CD4-positive, alpha-beta T cell treated with Interleukin-6 for 4 hours (primary cell): ENCODE measurements at places on chromosomes 7 and 10.
A peak's percentile ranks its signal among the peaks of the same experiment; 100 is the strongest.

DNA sequence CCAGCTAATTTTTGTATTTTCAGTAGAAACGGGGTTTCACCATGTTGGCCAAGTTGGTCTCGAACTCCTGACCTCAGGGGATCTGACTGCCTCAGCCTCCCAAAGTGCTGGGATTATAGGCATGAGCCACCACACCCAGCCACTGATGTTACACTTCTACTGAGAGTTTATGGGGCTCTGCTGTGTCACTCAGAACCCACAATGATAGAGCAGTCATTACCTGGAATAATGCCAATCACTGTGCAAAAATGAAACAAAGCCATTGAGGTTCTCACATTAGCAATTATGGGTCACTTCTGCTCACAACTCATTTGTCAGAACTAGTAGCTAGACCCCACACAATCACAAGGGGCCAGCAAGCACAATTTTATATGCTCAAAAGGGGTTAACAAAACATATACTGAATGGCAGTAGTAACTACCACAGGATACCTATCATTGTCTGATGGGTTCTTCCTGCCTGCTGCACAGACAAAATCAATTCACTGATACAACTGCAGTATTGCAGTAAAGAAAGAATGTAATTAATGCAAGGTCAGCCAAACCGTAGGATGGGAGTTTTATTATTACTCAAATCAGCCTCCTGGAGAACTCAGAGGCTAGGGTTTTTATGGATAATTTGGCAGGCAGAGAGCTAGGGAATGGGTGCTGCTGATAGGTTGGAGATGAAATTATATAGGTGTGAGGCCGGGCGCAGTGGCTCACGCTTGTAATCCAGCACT, 72.1 kb upstream of the TRIM24 start:
- DNase-seq, result no peak

DNA sequence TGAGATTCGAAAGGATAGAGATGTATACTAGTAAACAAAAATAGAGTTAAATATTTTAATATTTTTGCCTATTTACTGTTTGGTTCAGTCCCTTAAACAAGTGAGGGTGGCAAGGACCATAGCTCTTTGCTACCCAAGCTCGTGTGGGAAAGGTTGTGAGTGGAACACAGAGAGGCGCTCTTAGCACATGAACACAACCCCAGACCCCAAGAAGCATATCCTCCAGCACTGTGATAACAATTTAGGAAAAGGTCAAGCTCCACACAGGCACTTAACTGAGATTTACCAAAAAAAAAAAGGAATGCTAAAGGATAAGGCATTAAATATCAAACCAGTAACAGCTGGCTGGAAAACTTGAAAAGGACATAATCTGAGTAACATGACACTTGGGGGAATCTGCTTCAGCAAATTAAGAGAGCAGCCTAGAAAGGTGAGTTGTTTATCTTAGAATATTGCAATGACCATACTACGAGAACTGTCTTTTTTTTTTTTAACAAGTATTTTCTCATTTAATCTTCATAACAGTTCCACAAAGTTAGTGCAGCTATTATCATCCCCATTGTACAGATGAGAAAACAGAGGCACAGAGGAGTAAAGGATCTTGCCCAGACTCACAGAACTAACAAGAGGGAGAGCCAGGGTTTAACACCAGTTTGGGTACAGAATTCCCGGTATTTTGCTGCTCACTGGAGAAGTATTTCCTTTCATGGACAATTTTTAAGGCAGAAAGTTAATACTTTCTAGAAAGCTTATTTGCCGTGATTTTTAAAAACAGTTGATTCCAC, 303.5 kb upstream of the AOAH start:
- DNase-seq, result no peak

DNA sequence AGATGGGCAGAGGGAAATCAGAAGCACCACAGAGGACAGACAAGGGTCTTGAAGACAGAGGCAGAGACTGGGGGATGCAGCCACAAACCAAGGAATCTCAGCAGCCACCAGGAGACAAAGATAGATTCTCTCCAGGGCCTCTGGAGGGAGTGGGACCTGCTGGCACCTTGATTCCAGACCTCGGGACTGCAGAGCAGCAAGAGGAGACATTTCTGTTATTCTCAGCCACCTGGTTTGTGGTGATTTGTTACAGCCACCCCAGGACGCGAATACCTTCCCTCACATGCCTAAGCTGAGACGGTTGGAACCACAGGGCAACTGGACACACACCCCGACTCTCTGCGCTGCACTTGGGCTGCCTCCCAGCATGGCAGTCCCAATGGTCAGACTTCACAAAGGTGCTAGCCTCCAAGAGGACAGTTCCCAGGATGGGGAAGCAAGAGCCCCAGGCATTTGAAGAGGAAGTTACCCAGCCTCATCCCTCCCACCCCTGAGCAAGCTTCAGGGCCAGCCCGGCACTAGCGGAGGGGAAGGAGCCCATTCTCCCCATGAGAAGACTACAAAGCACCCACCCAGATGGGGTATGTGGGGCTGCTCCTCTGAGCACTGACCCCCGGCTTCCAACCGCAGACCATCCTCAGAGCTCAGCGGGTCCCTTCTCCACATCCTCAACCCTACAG, 104.6 kb upstream of the INSIG1 start:
- no peak for DNase-seq

- peak; percentile 50 for DNase-seq
Measured at GRCh38 chr7:140478246-140479061, 851 bp downstream of the MKRN1 start.

DNA sequence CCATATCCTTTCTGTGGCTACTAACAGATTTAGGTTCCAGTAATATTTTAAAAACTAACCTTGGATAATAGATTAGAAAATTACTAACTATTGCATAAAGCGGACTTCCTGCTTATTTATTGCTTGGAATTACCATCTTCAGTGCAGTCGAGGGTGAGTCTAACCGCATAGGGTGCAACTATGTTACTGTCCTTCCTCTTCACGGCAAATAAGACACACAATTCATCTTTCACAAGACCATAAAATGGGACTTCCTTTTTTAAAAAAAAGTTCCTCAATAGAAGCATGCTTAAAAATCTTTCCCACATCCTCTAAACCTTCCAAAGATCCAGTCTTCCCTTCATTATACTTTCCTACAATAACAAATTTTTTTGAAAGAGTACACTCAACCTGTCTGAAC, 2.1 kb downstream of the SLC25A40 start:
- DNase-seq, result no peak

DNA sequence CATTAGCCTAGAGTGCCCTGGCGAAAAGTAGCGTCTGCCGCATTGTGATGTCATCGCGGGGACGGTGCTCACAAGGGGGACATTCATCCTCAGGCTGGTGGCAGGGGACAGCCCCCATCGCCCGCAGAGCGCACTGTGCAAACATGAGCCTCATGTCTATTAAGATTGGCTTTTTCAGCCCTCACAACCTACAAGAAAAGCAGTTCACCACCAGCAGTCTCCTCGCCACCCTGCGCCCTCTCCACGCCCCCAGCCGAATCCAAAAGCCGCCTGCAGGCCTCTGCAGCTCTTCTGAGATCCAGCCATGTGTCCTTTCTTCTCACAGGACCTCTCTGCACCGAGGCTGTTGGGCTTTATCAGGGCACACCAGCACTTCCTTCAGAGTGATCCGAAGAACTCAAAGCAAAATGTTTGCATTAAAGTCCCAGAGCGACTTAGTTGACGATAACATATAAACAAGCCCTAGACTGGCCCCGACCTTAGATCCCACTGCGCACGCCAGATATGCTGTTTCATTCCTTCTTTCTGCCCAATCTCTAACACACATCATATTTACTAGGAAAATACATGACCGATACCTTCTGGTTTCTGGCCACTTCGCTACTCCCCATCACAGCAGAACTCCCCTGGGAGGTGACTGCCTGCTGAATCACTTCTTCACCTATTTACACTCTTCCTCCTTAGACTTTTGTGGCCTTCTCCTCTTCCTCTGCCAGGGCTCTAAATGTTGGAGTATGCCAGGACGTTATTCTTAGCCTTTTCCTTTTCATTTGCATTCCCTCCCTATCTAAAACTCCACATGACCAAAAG, 206.0 kb upstream of the SH2B2 start:
- no peak for DNase-seq

DNA sequence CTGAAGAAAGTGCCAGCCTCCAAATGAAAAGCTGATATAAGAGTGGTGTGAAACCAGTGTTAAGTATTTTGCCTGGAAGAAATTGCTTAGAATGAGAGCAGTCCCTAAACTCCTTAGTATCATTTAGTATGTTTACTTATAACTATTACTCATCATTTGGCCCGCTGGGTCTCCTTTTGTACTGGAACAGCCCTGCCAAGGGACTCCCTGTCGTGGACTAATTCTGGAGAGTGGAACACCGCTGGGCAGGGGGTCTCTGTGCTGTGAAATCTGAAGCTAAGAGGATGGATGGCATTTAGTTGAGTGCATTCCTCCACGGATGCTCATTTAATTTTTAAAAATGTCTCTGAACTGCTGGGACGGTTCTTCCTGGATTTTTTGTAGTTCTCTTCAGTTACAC, 889.9 kb upstream of the C7orf33 start:
- no peak for DNase-seq

GRCh38 chr7:27048438-27048837, 47.4 kb downstream of the HOXA1 start:
- no peak for DNase-seq

GRCh38 chr7:44709945-44710596, 38.6 kb upstream of the ZMIZ2 start:
- DNase-seq, result no peak

GRCh38 chr10:113069595-113069994, 119.5 kb downstream of the TCF7L2 start:
- no peak for DNase-seq

DNA sequence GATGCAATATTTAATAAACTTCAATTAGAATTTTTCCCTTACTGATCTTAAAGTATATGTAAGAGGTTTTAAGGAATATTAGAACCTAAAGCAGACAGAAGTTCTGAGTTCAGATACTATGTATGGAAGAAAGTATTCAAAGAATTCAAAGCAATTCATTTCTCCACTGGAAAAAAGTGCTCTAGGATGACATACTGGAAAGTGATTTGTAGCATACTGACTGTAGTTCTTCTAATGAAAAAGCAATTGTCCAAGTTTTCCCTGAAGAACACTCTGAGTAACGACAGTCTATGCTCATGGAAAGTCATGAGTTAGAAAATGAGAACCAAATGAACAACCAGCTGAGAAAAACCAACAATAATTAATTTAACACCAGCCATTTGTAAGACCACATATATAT, 180.8 kb upstream of the SLC26A5 start:
- no peak for DNase-seq

GRCh38 chr7:149422162-149422913, 38.5 kb downstream of the ZNF777 start:
- DNase-seq, result peak; percentile 79

DNA sequence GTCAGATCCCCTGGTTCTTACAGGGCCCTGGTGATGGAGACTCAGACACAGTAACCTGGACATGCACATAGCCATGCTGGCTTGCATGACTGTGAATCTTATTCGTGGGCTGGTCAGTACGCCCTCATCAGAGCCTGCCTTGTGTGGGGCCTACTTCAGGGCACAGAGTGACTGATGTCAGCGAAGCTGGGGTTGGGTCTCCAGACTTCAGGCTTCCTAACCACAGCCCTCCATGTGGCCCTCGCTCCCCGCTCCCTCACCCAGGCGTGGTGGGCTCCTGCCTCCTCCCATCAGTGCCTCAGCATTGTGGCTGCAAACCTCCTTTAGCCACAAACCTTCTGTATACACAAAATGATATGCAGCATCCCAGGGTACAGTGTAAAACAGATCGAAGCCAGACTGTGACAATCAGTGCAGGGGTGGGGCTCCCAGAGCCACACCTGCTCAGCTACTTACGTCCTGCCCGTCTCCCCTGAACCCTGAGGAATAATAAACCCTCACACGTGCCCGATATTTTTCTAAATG, 7.1 kb upstream of the C10orf105 start:
- DNase-seq, result peak; percentile 56

- no peak for DNase-seq
Measured at GRCh38 chr7:66627151-66627681, 1.5 kb upstream of the KCTD7 start.

GRCh38 chr7:116653204-116653603, 18.8 kb upstream of the MET start:
- DNase-seq, result no peak

DNA sequence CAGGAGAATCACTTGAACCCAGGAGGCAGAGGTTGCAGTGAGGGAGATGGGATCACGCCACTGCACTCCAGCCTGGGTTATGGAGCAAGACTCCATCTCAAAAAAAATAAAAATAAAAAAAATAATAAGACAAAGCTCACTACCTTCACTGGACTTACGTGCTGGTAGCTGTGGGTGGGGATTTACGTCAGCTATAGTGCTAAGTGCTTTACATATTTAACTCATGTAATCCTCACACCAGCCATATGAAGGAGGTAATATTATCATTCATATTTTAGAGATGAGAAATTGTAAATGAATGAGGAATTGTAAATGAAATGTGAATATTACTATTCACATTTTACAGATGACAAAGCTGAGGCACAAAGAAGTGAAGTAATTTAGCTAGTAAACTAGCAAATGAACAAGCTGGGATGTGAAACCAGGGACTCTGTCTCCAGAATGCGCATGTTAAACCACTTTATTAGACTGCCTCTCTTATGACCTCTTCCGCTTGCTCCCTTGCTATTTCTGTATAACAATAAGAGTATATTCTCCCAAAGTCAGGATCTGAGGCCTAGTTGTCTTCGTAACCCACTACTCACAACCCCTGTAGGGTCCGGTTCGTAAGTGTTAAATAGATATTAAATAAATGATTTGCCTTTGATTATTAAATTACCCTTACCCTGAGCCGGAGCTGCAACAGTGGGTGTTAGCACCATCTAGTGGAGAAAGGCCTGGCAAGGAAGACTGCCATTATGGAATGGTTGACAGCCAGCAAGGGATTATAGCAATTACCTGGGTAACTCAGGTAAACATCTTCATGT, 70.2 kb downstream of the HTR7 start:
- DNase-seq, result peak; percentile 25

DNA sequence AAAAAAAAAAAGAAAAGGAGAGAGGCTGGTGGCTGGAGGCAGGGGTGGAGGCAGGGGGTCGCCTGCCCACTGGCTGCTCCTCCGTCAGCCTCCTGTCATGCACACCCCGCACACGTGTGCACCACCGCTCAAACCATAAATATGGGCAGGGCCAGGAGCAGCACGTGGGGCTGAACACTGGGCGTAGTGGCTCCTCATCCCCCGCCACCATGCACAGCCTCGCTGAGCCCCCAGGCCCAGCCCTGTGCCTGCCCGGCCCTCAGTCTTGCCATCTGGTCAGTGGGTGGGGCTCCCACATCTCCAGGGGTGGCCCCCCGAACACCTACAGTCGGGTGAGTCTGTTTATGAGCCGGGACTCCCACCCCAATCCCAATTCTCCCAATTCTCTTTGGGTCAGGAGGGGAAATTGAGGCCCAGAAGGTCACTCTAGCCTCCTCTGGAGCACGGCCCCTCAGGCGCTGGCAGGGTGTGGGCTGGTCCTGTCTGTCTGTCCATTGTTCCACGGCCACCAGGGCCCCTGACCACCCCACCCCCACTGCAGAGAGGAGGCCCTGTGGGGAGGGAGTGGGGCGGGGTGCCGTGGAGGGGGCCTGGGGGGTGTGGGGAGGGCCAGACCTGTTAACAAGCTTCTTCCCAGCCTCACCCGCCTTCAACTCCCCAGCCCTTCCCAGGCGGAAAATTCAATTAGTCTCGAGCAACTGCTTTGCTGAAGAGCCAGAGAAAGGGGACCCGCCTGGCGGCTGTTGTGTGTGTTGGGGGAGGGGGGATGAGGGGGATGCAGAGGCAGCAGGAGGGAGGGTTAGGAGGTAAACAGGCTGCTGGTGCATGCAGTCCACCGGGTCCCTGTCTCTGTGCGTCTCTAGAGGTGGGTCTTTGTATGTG, 19.5 kb upstream of the GRIFIN start:
- no peak for DNase-seq

- no peak for DNase-seq
Measured at GRCh38 chr10:122051609-122052385, 62.8 kb downstream of the TACC2 start.
